Retina (tissue), 1 donor: ENCODE measurements at places on chromosomes 5 and 9.
A peak's percentile ranks its signal among the peaks of the same experiment; 100 is the strongest.

DNA sequence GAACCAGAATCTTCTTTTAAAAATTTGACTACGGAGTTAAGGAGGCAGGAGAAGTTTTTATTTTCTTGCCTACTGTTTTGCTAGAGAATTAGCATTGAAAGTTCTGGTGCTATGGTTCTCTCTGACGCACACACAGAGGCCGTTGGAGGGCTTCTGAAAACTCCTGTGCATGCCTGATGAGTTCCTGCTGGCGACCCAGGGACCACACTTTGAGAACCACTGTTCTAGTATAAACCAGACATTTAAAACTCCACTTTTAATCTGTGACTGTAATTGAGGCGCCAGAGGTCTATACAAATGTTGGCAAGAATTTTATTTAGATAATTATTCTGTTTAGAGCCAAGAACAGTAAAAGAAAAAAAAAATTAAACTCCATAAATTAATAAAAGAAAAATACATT is 99.5 kb upstream of the OTULINL start:
- DNase-seq: no peak

- no peak for DNase-seq
Observed at GRCh38 chr5:157365732-157366131, 94.3 kb upstream of the NIPAL4 start.

DNA sequence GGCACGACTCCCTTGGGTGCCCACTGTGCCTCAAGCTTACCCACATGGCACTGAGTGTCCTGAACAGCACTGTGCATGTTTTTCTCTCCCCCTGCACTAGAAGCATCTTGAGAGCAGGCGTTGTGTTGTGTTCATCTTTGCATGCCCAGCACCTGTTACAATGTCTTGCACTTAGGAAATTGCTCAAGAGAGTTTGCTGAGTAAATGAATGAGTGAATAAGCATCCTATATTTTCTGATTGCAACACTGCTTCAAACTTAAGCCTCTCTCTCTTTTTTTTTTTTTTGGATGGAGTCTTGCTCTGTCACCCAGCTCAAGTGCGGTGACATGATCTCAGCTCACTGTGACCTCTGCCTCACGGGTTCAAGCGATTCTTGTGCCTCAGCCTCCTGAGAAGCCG is 94.5 kb downstream of the LMNB1 start:
- no peak for DNase-seq

DNA sequence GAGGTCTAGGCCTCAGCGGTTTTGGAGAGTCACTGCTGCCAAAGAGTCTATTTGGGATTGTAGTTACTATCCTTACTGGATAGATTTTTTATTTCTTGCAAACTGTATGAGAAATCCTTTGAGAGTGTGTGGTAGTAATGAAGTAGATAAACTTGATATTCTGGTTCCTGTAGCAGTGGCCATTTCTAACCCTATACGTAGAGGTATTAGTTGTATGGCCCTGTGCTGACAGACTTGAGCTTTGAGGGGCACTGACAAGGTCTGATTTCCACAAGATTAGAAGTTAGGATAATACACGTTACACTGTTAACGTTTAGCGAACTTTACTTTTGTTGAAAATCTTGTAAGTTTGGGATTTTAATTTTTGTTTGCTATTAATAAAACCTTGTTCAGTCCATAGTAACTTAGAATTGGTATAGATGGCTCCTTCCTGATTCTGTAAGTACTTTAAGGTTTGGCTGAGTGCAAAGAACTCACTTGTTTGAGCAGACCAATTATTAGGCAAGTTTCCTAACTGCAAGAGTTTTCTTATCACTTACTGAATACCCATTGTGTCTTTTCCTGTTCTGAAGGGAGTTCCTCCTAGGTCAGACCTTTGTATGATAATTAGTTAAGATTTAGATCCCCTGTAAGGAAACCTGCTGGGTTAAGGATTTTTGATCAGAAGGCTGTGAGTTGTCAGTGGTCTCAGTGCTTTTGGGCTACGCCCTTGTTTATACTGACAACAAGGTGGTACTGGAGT is 31.4 kb downstream of the GCNT1 start:
- no peak for DNase-seq

GRCh38 chr5:73392775-73393174 is 55.8 kb downstream of the FOXD1 start:
- DNase-seq: no peak

DNA sequence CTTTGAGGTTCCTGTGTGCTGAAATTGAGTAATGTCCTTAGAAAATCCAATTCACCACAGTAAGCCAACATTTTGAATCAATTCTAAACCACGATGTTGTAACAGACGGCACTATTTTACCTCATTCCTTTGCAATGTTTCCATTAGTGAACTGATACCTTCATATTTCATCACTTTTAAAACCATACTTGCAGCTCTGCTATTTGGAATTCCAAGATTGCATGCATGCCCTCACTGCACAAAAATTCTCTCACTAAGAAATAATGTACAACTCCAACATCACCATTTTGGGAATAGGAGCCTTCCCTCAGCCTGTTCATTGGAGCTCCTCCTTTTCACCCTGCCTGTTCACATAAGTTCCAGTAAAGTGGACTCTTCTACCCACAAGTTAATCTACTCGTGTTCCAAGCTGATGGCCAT is 74.8 kb upstream of the TGFBR1 start:
- DNase-seq: no peak

- DNase-seq: peak; percentile 83
Observed at GRCh38 chr5:138603249-138603920, 28.2 kb upstream of the HSPA9 start.

DNA sequence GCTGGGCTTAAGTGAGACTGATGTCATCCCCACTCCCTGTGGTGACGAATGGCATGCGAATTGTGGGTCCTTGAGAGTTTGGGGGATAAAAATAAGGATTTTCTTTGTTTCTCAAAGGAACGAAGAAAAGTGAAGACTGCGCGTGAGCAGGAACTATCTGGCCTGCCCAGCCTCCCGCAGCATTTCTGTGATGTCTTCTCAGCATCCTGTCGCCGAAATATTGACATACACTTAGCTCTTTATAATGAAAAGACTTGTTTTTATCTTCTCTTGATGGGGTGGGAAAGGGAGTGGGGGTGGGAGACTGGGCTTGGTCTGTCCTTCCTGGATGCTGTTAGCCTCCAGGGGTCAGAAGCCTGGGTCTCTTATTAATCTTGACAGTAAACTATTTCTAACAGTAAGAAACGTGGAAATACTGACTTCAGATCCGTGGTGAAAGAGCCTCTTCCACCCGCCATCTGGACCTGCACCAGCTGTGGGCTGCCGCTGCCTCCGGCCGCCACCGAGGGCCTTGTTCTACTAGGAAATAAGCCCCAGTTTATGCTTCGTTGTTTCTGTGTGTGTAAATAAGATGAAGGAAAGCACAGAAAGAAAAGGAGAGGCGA is 239.6 kb downstream of the FANCC start:
- DNase-seq: peak; percentile 59

GRCh38 chr9:134853893-134854292 is 26.7 kb upstream of the FCN2 start:
- no peak for DNase-seq

DNA sequence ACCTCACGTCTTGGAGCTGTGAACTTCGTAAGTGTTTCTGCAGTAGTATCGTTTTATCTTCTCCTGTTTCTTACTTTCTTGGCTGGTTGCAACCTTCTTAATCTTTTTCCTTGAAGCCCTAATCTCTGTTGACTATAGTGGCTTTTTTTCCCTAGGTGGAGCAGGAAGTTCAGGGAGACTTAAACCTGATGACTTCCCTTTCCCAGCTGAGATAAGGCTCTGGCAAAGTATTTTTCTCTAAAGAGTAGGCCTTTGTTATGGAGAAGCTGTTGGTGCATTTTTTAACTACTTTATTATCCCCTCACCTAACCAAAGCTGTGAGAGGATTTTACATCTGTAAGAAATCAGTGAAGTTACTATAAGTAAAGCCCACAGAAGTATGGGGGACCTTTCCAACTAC is 723.1 kb upstream of the RIOK2 start:
- DNase-seq: no peak

- DNase-seq: no peak
Observed at GRCh38 chr5:114360357-114360756, 1.5 kb upstream of the KCNN2 start.

DNA sequence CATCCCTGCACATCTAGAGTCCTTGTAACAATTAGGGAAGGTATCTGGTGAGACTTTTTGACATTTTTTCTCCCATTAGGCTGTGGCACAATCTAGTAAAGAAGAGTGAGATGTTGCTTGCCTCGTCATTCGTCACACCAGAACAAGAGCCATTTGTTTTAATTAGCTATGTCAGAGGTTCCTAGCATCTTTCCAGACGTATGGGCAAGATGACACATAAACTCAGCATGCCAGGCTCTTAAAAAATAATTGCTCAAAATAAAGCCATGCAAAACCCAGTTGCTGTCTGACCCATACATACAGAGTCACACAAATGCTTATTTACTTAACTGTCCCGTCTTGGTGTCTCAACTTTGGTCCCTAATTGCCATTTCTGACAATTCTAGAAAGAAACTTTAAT is 125.9 kb downstream of the TRPM3 start:
- no peak for DNase-seq

- DNase-seq: peak; percentile 23
Observed at GRCh38 chr5:15260356-15261268, 239.4 kb upstream of the FBXL7 start.

DNA sequence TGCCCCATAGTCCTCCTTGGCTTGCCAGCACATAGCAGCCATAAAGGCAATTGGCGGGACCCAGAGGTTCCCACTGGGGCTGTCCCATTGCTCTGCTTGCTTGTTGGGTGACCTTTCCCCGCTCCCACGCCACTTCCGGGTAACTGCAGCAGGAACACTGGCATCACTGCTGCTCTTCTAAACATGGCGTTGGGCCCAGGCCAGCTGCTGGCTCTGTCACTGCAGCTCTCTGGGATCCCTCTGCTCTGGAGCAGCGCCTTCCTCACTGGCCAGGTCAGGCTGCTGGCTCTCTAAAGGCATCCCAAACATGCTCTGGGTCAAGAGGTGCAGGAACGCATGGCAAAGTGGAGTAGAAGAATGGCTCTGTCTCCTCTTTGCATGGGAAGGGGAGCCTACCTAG is 92.9 kb downstream of the DRD1 start:
- DNase-seq: no peak

DNA sequence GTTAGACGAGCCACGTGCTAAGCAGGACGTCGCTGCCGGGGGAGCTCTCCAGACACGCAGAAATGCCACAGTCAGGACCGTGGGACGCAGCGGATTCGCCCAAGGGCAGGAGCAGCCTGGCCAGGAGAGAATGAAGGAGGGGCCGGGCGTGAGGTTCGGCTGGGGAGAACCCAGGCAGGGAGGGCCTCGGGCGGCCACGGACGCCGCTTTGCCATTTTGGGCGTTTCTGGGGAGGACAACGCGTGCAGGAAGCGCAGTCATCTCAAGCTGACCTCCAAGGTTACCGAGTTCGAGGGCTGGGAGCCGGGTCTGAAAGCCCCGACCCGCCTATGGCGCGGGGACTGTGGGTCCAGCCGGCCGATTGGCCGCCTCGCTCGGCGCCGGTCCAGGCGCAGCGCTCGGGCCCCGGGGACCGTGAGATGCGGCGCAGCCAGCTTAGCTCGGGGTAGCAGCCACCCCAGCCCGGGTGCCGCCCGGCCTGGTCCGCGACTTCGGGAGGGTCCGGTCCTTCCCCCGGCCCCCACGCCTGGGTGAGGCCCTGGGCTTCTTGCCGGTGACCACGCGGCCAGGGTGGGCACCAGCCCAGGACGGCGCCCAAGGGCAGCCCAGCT is 760 bp upstream of the MAN1B1 start:
- no peak for DNase-seq

DNA sequence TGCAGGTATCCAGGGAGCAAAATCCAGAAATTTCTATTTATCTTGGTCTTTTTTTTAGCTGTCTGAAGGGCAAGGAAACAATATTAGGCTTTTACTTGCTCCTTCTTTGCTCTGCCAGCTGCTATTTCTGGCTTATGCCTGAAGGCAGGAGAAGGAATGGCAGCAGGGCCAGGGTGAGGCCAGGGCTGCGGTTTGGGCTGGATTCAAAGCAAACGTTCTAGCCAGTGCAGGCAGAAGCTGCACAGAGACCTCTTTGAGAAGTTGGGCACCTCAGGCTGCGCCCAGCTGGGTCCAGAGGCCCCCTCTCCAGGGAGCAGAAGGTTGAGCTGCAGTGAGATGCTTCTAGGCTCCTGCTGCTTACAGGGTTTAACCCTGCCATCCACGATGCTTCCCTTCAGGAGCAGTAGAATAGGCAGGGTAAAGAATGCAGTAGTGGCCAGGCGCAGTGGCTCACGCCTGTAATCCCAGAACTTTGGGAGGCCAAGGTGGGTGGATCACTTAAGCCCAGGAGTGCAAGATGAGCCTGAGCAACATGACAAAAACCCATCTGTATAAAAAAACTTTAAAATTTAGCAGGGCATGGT is 201.2 kb downstream of the ADCY2 start:
- no peak for DNase-seq

GRCh38 chr9:9747787-9748186 is 865.0 kb downstream of the PTPRD start:
- DNase-seq: no peak

DNA sequence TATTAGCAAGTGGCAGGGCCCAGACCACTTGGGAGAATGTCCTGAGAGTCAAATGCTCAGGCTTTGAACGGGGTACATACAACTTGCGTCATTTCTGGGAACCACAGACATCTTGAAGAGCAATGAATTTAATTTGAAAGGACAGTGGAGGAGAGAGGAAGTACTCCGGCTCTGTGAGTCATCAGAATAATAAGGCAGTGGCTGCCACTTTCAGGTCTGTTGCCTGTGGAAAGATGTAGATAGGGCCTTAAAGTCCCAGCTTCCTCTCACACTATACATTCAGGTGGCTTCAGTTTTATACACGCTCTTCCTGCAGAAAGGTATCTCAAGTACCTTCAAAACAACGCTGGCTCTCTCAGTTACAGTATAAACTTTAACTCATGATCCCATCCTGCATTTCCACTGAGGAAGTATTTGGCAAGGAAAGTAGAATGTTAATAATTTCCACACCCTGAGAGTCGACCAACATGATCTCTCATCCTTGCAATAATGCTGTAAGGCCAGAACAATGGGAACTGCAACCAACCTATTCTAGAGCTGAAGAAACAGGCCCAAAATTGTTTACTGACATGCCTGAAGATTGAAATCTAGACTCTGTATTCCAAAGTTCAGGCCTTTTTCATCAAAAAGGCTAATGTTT is 6.8 kb upstream of the PRUNE2 start:
- peak; percentile 8 for DNase-seq
